ENCODE measurements at places on chromosomes 6 and 20.

GRCh38 chr20:38106461-38106860 lies 58.6 kb downstream of the TGM2 start:
- DNase-seq, result no peak

- no peak for DNase-seq
Observed at GRCh38 chr6:135534773-135535380, 37.3 kb upstream of the AHI1 start.

- DNase-seq, result peak; percentile 26
Observed at GRCh38 chr6:106560996-106561685, 68.2 kb downstream of the RTN4IP1 start.

GRCh38 chr6:53009056-53009455 lies 14.0 kb upstream of the GSTA4 start:
- DNase-seq, result no peak

GRCh38 chr6:131779304-131779703 lies 28.5 kb upstream of the ENPP1 start:
- DNase-seq, result no peak

GRCh38 chr6:52233005-52233404 lies 11.3 kb downstream of the IL17F start:
- no peak for DNase-seq

- DNase-seq, result no peak
Observed at GRCh38 chr6:56815436-56815835, 139.5 kb upstream of the BEND6 start.

DNA sequence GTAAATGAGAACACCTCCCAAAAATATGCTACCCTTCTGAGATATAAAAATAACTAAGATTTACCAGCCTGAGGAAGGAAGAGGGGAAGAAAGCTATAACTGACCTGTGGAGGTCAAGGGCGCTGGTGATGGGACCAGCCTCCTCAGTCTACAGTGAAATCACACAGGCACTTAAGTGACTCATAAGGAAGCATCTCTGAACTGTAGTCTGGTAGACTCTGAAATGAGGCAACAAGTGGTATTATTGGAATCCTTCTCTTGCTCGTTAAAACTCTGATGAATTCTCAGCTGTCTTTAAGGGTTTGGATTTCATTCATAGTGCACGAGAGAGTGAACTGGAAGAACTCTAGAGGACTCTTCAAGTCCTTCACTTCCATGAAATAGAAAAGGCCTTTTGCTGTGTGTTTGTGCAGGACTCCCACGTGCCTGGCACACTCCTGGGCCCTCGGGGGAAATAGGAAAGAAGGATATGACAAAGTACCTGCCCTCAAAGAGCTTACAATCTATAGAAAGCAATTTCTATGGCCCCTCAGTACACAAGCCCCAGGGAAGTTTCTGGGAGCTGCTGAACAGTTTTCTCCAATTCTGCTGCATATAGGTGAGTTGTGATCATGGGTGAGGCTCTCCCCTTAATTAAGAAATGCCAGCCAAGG lies 231.8 kb upstream of the RREB1 start:
- no peak for DNase-seq

GRCh38 chr6:32852018-32852843 lies 1.3 kb downstream of the TAP1 start:
- no peak for DNase-seq

All from activated CD4-positive, alpha-beta T cell treated with anti-CD3 and anti-CD28 coated beads, Interleukin-2, amount 50 U/mL, for 16 hours (primary cell).